K562 (cell line): ENCODE measurements at places on chromosomes 5 and 9. TPM values are rescaled to one million over a fixed set of nuclear protein-coding genes. Genes with fewer than 3 reads are reported as not detected.

- DNase-seq: peak; percentile 9
These were observed 45.5 kb downstream of the SPOCK1 start for GRCh38 chr5:137453483-137454080.

DNA sequence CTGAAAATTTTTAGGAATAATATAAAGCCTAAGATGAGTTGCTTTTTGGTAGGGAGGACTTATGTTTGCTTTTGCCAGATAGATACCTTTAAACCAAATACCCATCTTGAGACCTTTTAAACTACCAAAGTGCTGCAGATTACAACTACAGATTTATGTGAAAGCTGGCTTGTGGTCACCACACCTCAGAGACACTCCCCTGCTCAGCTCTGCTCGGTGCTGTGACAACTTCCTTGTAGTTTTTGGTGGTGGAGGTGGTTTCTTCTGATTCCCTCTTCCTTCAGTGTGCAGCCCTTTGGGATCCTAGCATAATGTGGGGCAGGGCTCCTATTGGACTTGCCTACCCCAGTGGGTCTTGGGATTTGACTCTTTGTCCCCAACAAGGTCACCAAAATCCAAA is 29.2 kb downstream of the GARNL3 start:
- no peak for DNase-seq

- DNase-seq: no peak
These were observed 324.8 kb downstream of the CYLC2 start for GRCh38 chr9:103319979-103320378.

NIM1K gene
- total RNA-seq: 0.13 and 0.31 TPM in 2 replicates

TMEFF1 gene
- total RNA-seq: 0.83 and 1.1 TPM in 2 replicates
